ENCODE measurements at places on chromosomes 7 and 10. TPM values are rescaled to one million over a fixed set of nuclear protein-coding genes. Genes with fewer than 3 reads are reported as not detected.

The LRRC18 gene
- total RNA-seq = not detected

The NODAL gene
- not detected for total RNA-seq

The GALNT17 gene
- total RNA-seq = not detected

The LIPF gene
- total RNA-seq = not detected

The PNLIPRP1 gene
- not detected for total RNA-seq

The OR6V1 gene
- total RNA-seq = not detected

The DNAAF5 gene
- total RNA-seq = 46.3 TPM

The IGFBP3 gene
- 265 TPM for total RNA-seq

The ZNF117 gene
- total RNA-seq = 5.4 TPM

The ZNF479 gene
- total RNA-seq = not detected

The DPYSL4 gene
- total RNA-seq = 6.7 TPM

The MEOX2 gene
- total RNA-seq = not detected

The LRIT1 gene
- total RNA-seq = not detected

The TDRD1 gene
- 0.06 TPM for total RNA-seq

The PSD gene
- not detected for total RNA-seq

The PPRC1 gene
- 10.8 TPM for total RNA-seq

The H2BK1 gene
- not detected for total RNA-seq

- peak; percentile 44 for DNase-seq
Observed at GRCh38 chr10:110681023-110681681, 37.0 kb downstream of the RBM20 start.

- DNase-seq = no peak
Observed at GRCh38 chr10:25336330-25336729, 161.5 kb downstream of the GPR158 start.

GRCh38 chr10:80462981-80463741 is 9.1 kb downstream of the TSPAN14 start:
- no peak for DNase-seq

DNA sequence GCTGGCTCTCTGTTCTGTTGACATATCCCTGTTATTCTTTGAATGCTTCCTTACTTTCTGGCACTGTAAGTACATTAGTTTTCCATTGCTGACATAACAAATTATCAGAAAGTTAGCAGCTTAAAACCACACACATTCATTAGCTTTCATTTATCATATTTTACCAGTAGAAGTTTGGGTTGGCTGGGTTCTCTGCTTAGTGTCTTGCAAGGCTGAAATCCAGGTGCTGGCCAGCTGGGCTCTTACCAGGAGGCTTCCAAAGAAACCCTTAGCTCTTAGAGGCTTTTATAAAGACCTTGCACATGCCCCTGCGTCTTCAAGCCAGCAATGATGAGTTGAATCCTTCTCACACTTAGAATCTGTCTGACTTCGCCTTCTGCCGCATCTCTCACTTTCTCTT is 160.6 kb downstream of the MLLT10 start:
- no peak for DNase-seq

DNA sequence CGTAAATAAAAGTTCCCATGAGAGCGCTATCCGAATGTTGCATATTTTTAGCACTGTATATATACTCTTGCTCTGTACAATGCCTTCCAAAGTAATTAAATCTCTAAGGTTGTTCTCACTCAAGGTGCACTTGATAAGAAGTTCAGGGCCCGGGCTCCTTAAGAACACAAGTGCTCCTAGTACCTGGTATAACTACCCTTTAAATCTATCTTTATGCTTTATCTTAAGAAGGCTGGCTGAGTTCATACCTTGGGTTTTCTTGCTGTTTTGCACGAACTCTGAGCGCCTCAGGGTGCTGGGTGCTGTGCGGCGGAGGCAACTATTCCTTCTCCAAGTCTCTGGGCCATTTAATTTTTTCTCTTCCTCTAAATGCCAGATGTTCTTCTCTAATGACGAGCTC is 80.4 kb downstream of the DNMBP start:
- DNase-seq = no peak

- peak; percentile 32 for DNase-seq
Observed at GRCh38 chr10:118832241-118832651, 77.5 kb upstream of the CACUL1 start.

GRCh38 chr7:98514211-98515031 is 102.7 kb upstream of the NPTX2 start:
- no peak for DNase-seq

- DNase-seq = no peak
Observed at GRCh38 chr7:83873459-83873858, 224.5 kb upstream of the SEMA3E start.

GRCh38 chr7:94239661-94240234 is 154.9 kb upstream of the COL1A2 start:
- no peak for DNase-seq

- no peak for DNase-seq
Observed at GRCh38 chr10:132630666-132631337, 93.2 kb downstream of the INPP5A start.

GRCh38 chr10:62388328-62388727 is 14.2 kb downstream of the ZNF365 start:
- DNase-seq = no peak

DNA sequence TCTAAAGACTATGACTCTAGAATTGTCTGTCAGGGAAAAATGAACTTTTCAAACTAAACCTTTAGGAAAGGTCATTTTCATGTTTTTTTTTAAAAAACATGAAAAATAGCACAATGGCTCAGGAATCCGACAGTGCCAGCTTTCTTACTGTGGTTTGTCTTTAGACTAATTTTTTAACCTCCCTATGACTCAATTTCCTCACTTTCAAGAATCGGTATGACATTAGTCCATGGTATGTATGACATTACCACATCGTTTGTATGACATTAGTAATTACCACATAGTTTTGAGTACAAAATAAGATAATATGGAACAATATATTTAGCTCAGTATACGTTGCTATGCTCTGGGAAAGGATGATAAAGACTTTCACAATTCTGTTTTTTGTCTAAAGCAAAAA is 383.2 kb downstream of the PTPRN2 start:
- DNase-seq = no peak

DNA sequence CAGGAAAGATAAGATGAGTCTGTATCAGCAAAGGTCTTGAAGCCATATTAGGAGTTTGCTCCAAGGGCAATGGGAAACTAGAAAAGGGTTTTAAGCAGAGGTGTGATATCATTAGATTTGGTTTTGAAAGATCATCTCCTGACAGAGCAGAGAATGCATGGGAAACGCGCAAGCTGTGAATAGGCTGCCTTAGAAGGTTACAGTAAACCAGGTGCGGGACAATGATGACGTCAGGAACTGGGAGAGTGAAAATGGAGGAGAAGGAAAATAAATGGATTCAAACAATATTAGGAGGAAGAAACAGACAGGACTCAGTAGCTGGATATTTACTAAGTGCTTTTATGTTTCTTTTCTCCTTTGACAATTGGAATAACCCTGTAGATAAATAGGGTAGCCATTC is 50.6 kb downstream of the CACNB2 start:
- no peak for DNase-seq

- DNase-seq = no peak
Observed at GRCh38 chr7:149696280-149696679, 77.1 kb downstream of the ZNF467 start.

DNA sequence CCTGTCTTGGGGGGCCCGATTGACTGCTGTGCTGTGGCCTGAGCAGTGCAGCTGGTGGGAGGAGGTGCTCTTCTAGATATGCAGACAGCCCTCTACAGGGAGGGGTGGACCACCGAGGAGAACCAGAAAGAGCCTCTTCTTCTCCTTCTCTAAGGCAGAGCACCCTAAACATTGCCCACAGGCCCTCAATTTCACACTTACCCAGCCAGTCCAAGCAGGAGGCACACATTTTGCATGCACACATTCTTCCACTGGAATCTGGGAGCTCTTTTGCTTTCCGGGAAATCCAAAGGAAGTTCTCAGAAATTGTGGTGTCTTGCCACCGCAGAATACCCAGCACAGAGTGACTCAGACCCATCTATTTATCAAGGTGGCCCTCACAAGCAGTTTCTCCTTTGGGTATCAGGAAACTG is 45.8 kb downstream of the EEPD1 start:
- peak; percentile 54 for DNase-seq

GRCh38 chr7:26156451-26157420 is 4.7 kb downstream of the NFE2L3 start:
- peak; percentile 99 for DNase-seq

GRCh38 chr10:76582531-76582930 is 1055.1 kb downstream of the KCNMA1 start:
- no peak for DNase-seq

DNA sequence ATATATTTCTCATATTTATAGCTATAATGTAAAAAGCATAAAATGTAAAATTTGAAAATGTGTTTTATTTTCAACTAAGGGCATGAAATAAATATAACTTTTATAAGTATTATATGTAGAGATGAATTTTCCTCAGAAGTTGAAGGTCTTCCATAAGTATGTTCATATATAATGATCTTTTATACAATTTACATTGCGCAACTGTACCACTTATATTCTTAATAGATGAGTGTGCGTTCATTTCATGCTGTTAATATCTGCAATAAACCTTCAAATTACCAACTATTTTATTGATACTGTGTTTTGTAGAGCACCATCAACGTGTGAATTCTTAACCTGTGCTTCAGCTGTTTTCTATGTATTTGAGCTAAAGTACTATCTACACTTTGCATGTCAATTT is 285.3 kb downstream of the CNTNAP2 start:
- DNase-seq = no peak

DNA sequence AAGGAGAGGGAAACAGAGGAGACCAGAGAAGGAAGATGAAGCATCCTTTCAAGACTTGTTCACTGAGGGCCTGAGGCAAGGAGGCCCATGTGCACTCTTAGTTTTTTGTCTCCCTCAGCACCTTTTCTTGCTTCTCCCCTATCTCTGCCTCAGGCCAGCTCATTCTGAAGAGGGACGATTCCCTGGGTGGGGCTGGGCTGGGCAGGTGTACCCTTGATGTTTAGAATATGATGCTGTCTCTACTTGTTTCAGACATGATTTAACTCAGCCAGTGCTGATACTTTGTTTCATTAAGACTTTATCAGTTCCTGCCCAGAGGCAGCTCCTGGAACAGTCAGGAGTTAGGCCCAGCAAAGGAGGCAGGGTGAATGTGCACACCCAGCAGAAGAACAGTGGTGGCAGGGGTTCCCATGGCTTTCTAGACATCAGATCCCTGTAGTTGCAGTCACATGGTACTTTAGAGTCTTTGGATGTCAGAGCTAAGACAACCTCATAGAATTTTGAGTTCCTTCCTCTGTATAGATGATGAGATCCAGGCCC is 3.4 kb downstream of the PRXL2A start:
- DNase-seq = no peak

DNA sequence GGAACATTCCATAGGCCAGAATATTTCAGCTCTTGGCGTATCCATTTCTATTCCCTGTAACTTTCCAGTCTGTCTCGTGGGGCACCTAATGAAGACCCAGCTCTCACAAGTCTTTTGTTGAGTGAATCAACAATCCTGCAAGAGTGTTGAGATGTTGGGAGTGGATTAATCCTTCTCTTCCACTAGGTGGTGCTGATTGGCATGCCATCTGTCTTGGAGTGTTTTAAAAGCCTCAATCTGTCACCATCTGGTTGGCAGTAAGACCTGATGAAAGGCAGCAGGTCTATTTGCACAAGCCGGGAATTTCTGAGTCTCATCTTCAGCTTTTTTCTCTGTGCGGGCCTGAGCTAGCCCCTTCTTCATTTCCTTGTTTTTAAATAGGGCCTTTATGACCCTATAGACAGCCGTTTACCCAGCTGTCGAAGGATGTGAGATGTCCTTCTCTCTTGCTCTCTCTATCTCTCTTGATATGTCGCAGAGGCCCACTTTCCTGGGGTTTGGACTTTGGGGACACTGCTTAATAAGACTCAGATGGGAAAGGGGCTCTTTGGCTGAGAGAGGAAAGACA is 180.5 kb downstream of the ZNF365 start:
- peak; percentile 45 for DNase-seq

DNA sequence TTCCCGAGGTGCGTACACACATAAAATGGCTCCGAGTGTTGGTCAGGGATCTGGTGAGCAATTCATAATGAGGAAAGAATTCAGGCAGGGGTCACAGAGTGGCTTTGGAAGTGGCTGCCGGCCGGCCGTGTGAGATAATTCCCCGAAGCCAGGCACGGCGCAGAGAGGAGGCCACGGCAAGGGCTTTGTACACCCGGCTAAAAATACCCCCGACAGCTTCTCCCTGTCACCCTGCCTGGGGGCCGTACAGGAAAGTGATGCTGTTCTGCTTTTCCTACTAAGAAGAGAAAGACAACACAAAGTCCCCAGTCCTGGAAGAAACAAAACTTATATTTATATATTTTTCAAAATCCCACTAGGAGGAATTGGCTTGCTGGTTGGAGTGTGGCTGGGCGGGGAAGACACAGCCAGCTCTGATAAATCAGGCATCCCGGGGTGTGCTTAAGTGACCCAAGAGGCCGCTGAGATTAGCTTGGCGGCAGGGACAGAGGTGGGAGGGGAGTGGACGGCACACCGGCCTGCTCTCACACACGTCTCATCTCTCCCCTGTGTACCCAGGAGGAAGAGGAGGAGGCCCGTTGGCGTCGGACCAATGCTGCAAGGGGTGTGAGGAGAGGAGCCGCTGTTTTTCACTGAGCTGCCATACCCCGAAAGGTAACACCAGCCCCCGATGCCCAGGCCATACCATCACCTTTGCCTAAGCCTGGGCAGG is 70.5 kb downstream of the ZMIZ1 start:
- DNase-seq = peak; percentile 88

GRCh38 chr10:79381804-79382221 is 34.5 kb downstream of the PPIF start:
- DNase-seq = peak; percentile 91

GRCh38 chr10:48418189-48418788 is 111.8 kb downstream of the MAPK8 start:
- DNase-seq = no peak

DNA sequence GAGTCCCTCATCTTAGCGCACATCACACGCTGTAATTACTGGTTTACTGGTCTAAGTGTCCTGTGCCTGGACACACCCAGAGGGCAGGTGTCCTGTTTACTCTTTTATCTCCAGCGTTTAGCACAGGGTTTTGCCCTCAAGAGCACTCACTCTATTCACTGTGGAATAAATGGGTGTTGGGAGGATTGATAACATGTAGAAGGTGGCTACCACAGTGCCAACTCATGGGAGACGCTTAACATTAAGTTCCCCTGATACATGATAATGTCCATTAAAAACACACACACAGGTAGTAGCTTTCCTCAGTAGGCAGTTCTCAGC is 96.1 kb upstream of the EFCAB10 start:
- no peak for DNase-seq

DNA sequence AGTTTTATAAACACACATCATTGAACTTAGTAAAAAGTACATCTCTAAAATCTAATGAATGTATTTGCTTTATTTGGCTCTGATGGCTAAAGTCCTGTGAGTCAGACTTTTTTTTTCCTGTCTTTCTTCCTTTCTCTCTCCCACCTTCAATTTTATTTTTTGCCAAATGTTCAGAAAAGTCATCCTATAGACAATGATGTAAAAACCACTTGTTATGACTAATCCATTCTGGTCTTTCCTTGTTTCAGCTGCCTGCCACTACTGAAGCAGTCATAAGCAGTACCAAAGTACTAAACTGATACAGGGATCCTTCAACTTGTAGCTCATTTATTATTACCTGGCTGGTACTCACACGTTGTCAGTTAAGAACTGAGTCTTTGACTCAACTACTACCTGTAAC is 23.9 kb downstream of the HECTD2 start:
- DNase-seq = no peak

- DNase-seq = no peak
Observed at GRCh38 chr7:158541346-158542010, 46.1 kb downstream of the PTPRN2 start.

- peak; percentile 69 for DNase-seq
Observed at GRCh38 chr10:17836942-17837341, 27.8 kb downstream of the MRC1 start.

- DNase-seq = peak; percentile 74
Observed at GRCh38 chr10:131947631-131948347, 33.9 kb downstream of the BNIP3 start.

All from Daoy (cell line).